ENCODE measurements at places on chromosomes 7 and 10. TPM values are rescaled to one million over a fixed set of nuclear protein-coding genes. Genes with fewer than 3 reads are reported as not detected.

- no peak for DNase-seq
Observed at GRCh38 chr10:14439451-14440259, 108.9 kb upstream of the FRMD4A start.

DNA sequence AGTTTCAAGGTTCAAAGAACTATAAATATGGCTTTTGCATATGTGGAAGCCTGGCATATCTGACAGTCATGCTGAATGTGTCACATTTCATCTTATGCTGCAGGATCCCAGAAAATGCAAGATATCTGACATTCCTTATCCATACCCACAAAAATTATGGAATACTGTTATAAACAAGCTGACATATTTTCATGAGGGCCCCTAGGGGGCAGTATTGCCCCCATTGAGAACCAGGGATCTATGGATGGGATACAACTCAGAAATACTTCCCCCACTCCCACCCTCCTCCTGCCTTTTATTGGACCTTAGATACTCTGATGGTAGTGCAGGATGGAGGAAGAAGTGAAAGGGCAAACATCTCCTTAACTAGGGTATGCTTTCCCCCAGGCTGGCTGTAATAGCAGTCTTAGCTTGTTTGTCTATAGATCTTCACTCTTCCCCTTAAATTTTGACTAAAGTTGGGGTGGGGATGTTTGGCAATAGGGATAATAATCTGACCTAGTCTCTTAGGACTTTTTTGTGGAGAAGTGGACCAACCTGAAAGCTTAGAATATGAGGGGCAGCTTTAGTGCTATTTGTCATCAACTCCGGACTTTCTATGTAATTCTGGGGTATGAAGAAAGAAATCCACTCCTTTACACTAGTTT lies 3.5 kb upstream of the GNGT1 start:
- peak; percentile 82 for DNase-seq

- DNase-seq = peak; percentile 63
Observed at GRCh38 chr7:80916770-80917741, 1.8 kb downstream of the SEMA3C start.

PLEKHS1 gene
- total RNA-seq = 0.09 TPM

GRCh38 chr7:134601459-134601858 lies 45.2 kb upstream of the BPGM start:
- no peak for DNase-seq

- DNase-seq = no peak
Observed at GRCh38 chr10:91357497-91357896, 52.6 kb upstream of the HECTD2 start.

DNA sequence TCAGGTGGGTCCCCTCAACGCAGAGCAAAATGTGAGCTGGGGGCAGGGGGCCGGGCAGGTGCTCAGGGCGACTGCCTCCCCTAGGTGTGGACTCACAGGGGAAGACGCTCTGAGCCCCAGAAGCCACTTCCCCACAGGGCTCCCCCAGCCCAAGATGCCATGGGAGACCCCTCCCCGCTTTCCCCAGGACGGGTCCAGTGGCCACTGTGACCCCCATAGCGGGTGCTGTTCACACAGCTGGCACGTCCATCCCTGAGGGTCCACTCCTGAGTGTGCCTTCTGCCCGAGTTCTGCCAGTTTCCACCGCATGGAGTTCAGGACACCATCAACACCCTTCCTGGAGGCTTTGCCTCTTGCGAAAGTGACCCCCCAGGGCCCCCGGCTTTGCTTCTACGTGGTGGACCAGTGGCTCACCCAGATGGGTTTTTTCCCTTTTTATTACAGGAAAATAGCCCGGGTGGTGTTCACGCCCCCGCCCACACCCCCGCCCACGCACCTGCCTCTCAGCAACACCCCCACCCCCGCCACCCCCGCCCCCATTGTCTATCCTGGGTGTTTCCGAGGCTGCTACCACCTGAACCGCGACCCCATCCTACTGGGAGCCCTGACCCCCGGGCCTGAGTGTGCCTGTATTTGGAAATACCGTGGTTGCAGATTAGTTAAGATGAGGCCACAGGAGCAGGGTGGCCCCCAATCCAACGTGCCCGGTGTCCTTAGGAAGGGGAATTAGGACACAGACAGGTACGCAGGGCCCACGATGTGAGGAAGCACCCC lies 32.0 kb downstream of the ADAP1 start:
- DNase-seq = no peak

- DNase-seq = no peak
Observed at GRCh38 chr10:42924484-42924883, 141.9 kb downstream of the BMS1 start.

DNA sequence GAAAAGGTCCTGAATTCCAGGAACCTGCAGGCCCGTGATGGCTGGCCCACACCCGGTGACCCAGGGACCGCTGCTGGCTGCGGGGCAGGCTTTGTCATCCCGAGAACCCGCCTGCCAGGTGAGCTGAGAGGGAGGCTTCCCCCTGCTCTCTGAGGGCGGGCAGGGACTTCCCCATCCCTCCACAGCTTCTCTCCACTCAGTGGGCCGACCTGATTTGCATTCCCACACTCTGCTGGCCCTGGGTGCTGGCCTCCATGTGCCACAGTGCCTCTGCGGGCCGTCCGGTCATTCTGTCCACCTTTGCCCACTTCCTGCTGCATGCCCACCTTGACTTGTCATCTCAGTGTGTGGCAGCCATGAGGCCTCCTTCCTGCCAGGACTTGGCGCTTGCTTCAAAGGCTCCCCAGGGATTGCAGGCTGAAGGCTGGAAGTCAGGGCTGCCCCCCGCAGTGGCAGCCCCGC lies 35.3 kb downstream of the PALD1 start:
- peak; percentile 38 for DNase-seq

- DNase-seq = no peak
Observed at GRCh38 chr7:126578338-126578737, 674.4 kb downstream of the GRM8 start.

DNA sequence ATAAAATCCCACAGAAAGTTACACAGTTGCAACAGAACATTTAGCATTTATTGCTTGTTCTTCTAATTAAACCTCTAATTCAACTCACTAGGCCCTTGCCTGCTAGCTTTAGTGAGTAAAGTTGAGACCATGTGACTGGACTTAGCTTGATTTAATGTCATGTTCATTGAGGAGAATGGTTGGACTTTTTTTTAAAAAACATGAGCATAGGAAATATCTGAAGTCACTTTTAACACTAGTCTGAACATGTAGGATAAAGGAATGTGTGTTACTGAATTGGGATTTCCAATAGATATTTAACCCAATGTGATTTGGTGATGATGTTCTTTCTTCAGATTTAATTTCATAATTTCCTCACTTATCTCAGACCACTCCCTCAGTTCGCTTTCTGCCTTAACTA lies 24.6 kb upstream of the GLCCI1 start:
- no peak for DNase-seq
